Activated CD4-positive, alpha-beta T cell treated with anti-CD3 and anti-CD28 coated beads for 4 hours (primary cell): ENCODE measurements at places on chromosomes 3 and 15.

- no peak for DNase-seq
Measured at GRCh38 chr15:52255008-52255407, 40.6 kb downstream of the MYO5C start.

DNA sequence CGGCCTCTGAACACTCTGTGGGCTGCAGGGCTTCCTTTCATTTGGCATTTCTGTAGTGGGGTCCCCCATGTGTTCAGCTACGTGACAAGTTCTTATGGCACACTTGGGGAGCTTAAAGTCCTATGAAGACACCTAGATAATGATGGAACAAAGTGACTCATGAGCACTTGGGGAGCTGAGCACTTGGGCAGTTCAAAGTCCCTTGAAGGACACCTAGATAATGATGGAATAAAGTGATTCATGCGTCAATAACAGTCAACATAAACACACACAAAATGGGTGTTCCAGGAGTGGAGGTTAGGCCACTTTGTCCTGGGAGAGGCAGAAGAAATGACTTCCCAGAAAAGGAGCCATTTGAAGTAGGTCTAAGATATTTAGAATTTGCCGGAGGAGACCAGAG lies 66.6 kb downstream of the LDHAL6B start:
- no peak for DNase-seq

GRCh38 chr3:170532573-170532972 lies 53.3 kb downstream of the SLC7A14 start:
- DNase-seq = no peak

DNA sequence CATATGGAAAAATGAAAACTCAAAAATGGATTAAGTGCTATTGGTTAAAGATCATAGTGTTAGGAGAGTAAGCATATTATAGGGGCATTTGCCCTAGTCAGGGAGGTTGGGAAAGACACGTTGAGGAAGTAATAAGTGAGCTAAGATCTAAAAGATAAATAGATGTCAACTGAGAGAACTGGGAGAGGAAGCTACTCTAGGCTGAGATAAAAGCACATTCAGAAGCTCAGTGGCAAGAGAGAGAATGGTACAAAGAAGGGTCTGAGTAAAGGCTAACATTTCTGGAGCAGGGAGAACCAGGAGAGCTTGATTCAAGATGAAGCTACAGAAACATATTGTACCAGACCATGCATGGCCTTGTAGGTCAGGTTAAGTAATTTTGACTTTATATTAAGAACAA lies 63.9 kb downstream of the TRPC1 start:
- DNase-seq = no peak

DNA sequence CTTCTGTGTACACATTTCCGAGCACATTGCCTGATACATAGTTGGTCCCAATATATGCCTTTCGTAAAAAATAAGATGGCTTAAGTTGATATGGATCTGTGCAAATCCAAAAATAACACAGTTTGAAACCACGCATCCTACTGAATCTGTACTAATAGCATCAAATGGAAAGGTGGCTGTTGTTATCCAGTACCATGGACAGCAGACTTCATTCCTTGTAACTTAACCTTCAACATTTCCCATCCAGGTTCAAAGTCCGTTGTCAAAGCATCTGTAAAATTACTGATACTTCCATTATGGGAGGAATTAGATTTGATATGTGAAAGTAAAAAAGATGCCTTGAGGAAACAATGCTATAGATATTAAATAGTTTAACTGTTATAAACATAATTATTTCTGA lies 65.5 kb upstream of the C3orf49 start:
- DNase-seq = no peak

DNA sequence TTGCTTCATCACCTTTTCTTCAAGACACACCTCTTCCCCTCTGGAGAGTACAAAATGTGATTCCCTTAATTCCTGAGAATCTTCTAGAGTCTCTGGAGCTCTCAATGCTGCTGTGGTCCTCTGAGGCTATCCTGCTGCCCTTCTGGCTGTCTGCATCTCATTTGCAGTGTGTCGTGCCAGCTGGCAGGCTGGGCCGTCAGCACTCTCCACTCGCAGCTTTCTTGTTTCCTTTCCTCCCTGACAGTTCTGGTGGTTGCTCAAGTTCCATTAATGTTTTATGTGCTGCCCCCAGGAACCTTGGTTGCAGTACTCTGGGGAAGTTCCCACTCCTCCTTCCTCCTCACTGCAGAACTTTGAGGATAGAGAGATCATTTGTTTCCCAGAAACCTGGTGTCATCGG lies 210.8 kb upstream of the ROPN1 start:
- DNase-seq = no peak

GRCh38 chr15:81386947-81387346 lies 12.9 kb upstream of the TMC3 start:
- no peak for DNase-seq

GRCh38 chr3:11187681-11188080 lies 33.4 kb downstream of the HRH1 start:
- DNase-seq = no peak

DNA sequence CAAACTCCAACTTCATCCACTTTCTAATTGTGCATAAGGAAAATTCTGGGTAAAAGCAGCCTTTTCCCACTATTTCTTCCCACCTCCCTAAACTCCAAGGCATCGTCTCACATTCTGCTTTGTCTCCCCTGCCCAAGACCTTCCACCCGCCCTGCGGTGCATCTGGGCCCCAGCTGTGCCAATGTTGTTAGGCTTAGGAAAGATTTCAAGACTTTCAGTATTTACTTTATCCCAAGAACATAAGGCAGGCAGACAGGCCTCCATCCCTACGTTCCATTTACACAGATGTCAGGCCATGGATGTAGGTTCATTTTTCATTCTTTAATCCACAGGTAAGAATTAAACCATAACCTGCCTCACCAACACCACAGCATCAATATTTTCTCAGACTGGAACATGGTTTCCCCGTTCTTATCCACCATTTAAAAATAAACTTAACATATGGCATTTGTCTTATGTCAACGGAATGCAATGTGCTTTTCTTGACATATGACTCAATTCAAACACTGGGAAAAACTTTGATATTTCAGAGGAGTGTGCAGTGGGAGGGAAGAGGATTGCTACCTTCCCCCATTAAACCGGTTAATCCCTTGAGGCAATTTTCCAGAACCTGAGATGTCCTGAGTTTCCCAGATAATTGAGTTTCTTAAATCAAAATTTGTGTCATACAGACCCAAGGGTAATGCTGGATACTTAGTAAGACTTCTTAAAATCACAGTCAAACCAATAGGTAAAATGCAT lies 238.0 kb upstream of the LRIG1 start:
- no peak for DNase-seq

DNA sequence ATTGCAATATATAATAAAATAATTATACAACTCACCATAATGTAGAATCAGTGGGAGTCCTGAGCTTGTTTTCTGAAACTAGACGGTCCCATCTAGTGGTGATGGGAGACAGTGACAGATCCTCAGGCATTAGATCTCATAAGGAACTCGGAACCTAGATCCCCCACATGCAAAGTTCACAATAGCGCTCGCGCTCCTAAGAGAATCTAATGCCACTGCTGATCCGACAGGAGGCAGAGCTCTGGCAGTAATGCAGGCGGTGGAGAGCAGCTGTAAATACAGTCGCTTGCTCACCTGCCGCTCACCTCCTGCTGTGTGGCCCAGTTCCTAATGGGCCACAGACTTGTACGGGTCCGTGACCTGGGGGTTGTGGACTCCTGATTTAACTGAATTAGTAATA lies 87.8 kb downstream of the P3H2 start:
- no peak for DNase-seq

DNA sequence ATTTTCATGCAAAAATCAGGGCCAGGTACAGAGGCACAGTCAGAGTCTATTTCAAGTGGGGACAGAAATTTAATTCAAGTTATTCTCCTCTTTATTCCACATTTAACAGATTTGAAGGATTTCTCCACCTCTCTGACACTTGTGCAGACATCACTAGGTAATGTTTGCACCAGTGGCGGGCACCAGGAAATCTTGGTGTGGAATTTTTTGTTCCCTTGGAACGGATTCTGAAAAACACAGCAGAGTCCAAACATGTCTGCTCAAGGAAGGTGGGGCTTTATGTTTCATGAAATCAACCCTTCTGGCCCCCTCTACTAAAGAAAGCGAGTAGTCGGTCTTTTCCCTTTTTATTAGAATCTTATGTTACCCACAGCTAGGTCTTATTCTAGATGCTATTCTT lies 271.2 kb upstream of the MDFIC2 start:
- DNase-seq = no peak

GRCh38 chr3:126606001-126606400 lies 47.3 kb upstream of the C3orf22 start:
- DNase-seq = no peak

- DNase-seq = peak; percentile 16
Measured at GRCh38 chr15:65980824-65981456, 111.6 kb downstream of the RAB11A start.

- no peak for DNase-seq
Measured at GRCh38 chr3:141218162-141218835, 13.3 kb upstream of the PXYLP1 start.

DNA sequence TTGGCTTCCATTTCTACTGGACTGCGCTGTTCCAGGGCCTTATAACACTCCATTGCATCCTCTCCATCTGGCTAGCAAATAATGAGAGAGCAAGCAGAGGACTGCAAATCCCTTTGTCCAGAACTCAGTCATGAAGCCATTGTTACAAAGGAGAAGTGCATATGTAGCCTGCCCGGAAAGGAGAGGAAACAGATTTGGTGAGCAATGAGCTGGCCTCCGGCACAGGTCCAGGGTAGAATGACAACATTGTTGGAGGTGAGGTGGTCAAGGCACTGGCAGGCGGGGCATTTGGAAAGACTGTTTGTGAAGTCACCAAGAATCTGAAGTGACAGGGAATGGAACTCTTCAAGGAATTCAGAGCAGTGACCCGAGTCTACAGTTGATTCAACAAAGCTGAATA lies 25.0 kb upstream of the ATP1B3 start:
- DNase-seq = no peak

GRCh38 chr3:52262447-52262846 lies 16.0 kb downstream of the WDR82 start:
- no peak for DNase-seq

DNA sequence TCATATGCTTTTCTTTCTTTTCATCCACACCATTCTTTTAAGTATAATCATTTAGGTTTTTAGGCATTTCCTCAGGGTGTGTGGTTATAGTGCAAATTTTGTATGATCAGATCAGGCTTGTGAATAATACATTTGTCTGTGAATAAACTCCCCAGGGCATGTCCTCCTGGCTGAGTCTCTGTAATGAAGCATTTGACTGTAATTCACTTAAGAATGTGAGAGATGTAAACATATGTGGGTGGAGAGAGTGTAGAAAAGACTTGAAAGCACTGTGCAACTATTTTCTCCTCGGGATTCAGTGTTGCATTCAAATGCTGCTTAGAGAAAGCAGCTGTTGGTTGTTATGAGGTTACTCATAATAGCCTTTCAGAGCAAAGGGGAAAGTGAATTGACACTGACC lies 996.5 kb downstream of the TUSC7 start:
- DNase-seq = no peak

GRCh38 chr15:63503739-63504246 lies 600 bp upstream of the USP3 start:
- peak; percentile 95 for DNase-seq

GRCh38 chr15:99504823-99505551 lies 60.8 kb upstream of the MEF2A start:
- DNase-seq = no peak

DNA sequence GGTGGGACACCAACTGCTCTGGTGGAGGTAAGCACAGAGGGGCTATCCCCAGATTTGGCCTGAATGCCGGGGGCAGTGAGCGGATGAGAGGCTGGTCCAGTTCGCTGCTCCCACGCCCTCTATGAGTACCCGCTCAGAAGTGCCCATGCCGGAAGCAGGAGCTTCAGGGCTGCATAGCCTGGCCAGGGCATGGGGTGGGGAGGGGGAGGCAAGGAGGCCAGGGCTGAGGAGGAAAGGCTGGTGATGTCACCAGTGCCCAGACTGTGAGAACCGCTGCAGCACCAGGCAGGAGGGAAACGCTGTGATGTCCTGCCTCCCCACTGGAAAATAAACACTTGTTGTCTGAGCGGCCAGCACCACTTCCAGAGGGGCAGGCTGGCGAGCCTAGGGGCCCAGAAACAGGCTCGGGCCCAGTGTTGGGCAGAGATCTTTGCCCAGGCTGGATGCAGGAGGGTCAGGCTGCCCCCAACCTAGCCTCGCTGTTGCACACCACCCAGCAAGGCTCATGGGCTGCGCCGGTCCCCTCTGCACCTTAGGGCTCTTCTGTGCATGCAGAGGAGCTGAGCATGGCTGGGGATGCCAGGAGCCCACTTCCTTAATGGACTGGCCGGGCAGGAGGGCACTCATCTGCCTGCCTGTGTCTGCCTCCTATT lies 10.9 kb upstream of the DLL4 start:
- no peak for DNase-seq

- no peak for DNase-seq
Measured at GRCh38 chr3:95923496-95924210, 890.7 kb upstream of the EPHA6 start.

DNA sequence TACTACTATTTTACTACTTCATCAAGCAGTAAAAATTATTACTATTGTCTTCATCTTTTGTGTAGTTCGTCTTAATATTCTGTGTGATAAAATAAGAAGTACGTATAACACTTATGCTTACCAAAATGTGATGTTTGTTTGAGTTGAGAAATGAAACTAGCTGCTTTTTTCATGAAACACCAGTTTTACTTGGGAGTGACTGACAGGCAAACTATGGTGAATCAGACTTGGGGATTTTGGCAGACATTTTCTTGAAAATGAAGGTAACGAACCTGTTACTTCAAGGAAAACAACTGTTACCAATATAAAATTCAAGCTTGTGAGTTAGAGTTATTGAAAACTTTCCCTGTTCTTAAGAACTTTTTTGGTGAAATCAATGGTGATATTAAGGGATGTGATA lies 10.3 kb downstream of the U2SURP start:
- no peak for DNase-seq

DNA sequence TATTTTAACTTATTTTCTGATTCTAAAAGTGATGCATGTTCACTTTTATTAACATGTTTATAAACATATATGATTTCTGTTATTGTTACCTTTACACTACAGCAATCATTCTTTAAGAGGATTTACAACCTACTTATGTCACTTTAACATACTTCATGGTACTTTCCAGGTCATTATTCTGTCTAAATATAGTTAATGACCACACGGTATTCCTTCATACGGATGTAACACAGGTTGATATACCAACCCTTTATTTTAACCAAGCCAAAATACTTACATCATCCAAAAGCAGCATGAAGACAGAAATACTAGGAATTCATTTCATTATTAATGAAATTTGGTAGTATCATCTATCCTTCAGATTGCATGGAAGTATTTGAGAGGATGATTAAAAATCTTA lies 18.6 kb downstream of the PIK3R4 start:
- no peak for DNase-seq

GRCh38 chr3:160449636-160450598 lies at the start of gene TRIM59:
Gene TRIM59, minus strand, starts transcription at chr3:160449786. Its CDS starts 10,603 bp downstream, at chr3:160439183.
- DNase-seq = peak; percentile 96

GRCh38 chr15:41394924-41395323 lies 7.4 kb downstream of the NDUFAF1 start:
- DNase-seq = no peak

DNA sequence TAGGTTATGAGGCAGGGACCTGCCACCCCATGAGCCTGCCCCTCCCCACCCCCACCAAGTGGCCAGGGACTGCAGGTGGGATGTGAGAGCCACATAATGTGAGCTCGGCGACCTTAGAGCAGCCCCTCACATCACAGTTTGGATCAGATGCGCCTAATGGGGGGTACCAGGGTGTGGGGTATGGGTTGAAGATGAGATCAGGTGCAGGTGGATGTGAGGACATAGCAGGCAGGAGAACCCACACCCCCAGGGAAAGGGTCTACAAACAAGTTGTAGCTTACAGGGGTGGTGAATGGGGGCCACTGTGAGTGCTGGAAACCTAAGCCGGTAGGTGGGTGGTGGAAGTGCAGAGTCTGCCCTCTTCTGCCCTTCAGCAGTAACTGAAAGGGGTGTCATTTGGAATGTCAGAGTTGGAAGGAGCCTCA lies 94.0 kb downstream of the CORO2B start:
- DNase-seq = no peak
